ENCODE measurements at places on chromosomes 5 and 9.

- DNase-seq: no peak
Measured at GRCh38 chr5:33901156-33901555, 9.4 kb upstream of the ADAMTS12 start.

GRCh38 chr9:112555844-112556482, 69.3 kb downstream of the KIAA1958 start:
- DNase-seq: no peak

DNA sequence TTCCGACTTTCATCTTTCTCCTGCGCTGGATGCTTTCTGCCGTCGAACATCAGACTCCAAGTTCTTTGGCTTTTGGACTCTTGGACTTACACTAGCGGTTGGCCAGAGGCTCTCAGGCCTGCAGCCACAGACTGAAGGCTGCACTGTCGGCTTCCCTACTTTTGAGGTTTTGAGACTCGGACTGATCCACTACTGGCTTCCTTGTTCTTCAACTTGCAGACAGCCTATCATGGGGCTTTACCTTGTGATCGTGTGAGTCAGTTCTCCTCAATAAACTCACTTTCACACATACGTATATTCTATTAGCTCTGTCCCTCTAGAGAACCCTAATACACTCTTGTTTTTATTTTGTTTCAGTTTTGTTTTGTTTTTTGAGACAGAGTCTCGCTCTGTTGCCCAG, 10.3 kb downstream of the FKBP15 start:
- no peak for DNase-seq

DNA sequence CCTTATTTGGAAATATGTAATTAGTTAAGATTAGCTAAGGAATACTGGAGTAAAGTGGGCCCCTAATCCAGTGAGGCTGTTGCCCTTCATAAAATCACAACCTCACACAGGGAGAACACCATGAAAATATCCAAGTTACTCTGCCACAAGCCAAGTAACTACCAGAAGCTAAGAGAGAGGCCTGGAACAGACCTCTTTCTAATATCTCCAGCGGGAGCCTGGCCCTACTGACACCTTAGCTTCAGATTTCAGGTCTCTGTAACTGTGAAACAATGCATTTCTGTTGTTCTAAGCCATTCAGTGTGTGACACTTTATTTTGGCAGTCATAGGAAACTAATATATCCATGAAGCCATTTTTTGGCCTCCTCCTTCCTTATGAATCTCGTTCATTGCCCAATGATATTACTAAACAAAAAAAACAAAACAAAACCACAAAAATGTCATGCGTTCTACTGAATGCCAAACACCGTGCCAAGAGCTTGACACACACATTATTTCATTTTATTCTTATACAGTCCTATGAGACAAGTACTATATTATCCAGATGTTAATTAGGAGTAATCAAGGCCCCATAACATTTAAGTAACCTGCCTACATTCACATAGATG, 699.0 kb downstream of the MAT2B start:
- no peak for DNase-seq

DNA sequence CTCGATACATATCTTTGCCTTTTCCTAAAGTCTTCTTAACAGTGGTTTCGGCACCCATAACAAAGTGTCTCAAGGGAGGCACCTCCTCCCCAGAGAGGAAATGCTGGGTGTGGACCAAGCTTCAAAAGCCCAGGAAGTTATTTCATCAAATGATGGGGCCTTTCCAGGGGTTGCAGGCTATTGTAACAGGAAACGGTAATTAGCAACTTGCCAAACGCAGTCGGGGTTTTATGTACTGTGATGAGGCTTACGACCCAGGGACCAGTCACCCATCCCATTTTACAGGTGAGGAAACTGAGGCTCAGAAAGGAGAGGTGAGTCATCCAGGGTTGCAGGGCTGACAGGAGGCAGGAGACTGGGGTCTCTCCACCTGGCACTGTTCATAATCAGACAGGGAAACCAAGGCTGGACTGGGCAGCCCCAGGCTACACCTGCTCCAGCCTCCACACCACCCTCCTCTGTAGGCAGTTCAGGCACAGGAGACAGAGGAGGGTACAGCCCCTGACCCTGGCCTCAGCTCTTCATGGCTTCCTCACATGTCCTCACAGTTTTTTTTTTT, 30.0 kb upstream of the SUSD3 start:
- peak; percentile 23 for DNase-seq

GRCh38 chr9:133420392-133420827, 1.8 kb upstream of the ADAMTS13 start:
- no peak for DNase-seq

DNA sequence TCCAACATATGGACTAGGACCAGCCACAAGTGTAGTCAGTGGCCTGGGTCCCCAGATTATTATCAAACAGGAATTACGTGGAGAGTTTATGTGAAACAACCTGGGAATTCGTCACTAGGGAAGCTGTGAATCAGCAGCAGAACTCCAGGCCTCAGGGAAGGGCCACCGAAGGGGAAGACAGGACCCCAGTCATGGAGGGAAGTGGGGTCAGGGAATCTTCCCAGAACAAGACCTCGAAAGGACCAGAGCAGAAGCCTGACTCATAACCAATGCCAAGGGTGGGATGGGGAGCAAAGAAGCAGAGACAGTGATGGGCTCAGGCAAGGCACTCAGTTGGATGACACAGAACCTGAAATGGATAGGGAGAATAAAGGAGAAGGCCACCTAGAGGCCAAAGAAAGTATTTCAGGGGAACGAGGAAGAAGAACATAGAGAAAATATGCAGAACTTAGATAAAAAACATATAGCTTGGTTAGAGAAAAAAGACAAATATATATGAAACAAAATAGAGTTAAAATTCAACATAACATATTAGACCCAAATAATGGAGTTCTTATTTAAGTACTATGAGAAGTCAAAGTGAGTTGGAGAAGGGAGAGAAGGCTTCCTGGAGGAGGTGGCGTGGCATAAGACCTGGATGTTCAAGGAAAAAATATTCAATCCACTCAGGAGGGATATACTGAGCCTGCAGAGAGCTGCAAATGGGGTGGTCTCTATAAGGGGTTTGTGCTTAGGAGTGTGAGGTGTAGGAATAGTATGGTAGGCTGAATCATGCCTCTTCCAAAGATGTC, 66.7 kb upstream of the CAST start:
- DNase-seq: no peak

- DNase-seq: no peak
Measured at GRCh38 chr9:70641631-70642030, 227.2 kb upstream of the KLF9 start.

GRCh38 chr9:123562844-123563346, 206.9 kb downstream of the CRB2 start:
- DNase-seq: no peak

DNA sequence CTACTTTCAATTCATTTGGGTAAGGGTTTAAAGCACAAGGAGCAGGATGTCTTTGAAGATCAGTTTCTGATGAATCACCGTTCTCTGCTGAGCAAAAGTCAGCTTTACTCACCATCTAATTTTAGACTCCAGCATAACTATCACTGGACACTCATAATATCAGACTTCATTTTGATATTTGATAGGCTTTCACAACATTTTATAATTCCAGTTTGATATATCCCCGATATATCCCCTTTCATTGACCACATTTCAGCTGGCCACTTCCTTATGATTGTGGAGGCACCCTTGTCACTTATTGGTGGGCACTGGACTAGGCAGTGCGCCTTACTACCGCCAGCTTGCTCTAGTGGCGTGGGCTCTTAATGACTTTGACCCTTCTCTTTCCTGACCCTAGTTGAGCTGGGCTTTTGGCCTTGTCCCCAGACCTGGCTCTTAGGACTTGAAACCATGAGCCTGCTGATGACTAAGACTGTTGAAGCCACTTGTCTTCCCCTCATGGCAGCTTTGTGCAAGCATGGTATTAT, 46.8 kb downstream of the CYSTM1 start:
- DNase-seq: no peak

DNA sequence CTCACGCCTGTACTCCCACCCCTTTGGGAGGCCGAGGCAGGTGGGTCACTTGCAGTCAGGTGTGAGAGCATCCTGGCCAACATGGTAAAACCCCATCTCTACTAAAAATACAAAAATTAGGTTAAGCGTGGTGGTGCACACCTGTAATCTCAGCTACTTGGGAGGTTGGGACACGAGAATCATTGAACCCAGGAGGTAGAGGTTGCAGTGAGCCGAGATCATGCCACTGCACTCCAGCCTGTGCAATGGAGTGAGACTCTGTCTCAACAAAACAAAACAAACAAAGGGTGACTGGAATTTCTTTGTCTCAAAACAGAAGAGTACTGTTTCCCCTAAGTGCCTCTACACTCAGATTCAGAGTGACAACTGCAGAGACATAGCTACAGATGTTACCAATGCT, 116.1 kb downstream of the AP3B1 start:
- no peak for DNase-seq
